ENCODE measurements at places on chromosomes 3 and 15.

- H3K36me3 ChIP-seq = no peaks in the 10 kb centered on the region
- no peaks in the 10 kb centered on the region for H3K4me1 ChIP-seq
Observed at GRCh38 chr3:73394240-73394639, 230.5 kb downstream of the PDZRN3 start.

- no peak overlapping the region for H3K4me3 ChIP-seq
- H3K36me3 ChIP-seq = no peaks in the 10 kb centered on the region
- H3K4me1 ChIP-seq = peaks cover 5% of the 10 kb centered on the region
- no peaks in the 10 kb centered on the region for H3K27me3 ChIP-seq
Observed at GRCh38 chr15:84750583-84751092, 2.2 kb downstream of the ZNF592 start.

GRCh38 chr3:63886858-63887257 lies 23.2 kb downstream of the ATXN7 start:
- no peaks in the 10 kb centered on the region for H3K27me3 ChIP-seq
- no peak overlapping the region for H3K27ac ChIP-seq
- no peak for DNase-seq
- H3K4me1 ChIP-seq = no peaks in the 10 kb centered on the region
- no peaks in the 10 kb centered on the region for H3K36me3 ChIP-seq

GRCh38 chr3:16482770-16483531 lies 30.5 kb downstream of the RFTN1 start:
- no peaks in the 10 kb centered on the region for H3K36me3 ChIP-seq
- H3K4me3 ChIP-seq = no peak overlapping the region
- peaks cover 11% of the 10 kb centered on the region for H3K4me1 ChIP-seq

DNA sequence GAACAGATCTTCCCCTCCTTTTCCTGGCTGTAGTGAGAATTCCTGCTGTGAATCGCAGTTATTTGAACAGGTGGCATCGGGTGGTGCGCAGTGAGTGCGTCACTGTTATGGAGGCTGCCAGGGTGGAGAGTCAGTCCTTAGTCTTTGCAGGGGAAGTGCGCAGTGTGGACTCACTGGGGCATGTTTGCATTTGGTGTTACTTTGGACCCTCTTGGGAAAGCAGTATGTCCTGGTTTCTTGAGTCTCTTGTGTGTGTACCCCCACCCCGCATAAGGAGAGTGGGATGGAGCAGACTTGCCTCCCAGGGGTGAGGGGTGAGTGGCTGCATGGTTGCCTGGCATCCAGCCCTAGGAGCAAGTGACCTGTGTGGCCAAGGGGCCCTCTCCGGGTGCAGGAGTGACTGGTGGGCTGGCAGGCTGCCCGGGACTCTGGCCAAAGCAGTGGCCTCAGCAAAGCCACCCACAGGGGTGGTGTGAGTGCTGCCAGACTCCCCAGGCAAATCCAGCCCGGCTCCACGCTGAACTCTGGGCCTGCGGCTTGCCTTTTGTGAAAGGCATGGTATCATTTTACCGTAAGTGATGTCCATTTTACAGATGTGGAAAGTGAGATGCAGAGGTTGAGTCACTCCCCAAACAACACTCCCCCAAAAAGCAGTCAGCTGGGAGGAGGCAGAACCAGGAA lies 46.4 kb downstream of the DNASE1L3 start:
- no peak for DNase-seq
- H3K4me1 ChIP-seq = peaks cover 4% of the 10 kb centered on the region
- H3K27me3 ChIP-seq = no peaks in the 10 kb centered on the region
- H3K27ac ChIP-seq = no peak overlapping the region
- H3K36me3 ChIP-seq = peaks cover 9% of the 10 kb centered on the region

DNA sequence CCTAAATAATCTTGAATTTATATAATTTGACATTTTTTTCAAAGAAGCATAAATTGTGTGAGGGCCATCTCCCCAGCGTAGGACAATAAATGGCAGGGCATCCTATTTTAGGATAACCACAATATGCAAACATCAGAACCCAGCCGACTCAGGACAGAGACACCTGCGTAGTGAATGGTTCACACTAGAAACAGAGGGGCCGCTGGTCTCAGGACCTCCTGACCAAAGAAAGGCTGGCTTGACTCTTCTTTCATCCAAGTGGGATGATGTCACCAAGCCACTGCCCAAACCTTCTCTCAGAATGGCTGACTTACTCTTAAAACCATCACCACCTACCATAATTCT lies 162.1 kb downstream of the FOXP1 start:
- H3K27ac ChIP-seq = no peak overlapping the region
- H3K27me3 ChIP-seq = no peaks in the 10 kb centered on the region
- no peaks in the 10 kb centered on the region for H3K4me1 ChIP-seq
- no peak overlapping the region for H3K4me3 ChIP-seq

DNA sequence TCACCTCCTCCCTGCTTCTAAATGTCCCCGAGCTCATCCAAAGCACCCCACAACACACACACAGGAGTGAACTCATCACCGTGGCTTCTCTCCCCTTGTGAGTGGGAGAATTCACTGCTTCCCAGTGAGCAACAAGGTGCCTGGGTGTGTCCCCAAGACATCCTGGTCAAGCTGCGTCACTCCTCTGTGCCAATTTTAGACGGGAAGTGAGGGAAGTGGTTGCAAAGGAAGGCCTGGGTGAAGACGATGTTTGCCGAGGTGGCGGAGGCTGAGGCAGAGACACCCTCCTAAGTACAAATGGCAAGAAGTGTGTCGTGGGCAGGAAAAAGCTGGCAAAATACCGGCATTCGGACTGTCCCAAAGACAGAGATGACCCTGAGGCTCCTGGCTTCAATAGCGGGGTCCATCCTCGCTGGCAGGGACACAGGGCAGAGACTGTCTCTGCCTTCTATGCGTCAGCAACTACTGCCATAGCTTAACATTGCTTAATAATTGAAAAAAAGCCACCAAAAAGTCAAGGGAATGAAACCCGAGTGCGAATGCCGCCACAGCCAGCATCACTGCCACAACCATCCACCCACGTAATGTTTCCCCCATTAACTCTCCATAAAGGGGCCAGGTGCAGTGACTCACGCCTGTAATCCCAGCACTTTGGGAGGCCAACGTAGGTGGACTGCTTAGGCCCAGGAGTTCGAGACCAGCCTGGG lies 72.8 kb downstream of the VGLL4 start:
- H3K27ac ChIP-seq = no peak overlapping the region
- H3K36me3 ChIP-seq = no peaks in the 10 kb centered on the region
- no peak overlapping the region for H3K4me3 ChIP-seq

DNA sequence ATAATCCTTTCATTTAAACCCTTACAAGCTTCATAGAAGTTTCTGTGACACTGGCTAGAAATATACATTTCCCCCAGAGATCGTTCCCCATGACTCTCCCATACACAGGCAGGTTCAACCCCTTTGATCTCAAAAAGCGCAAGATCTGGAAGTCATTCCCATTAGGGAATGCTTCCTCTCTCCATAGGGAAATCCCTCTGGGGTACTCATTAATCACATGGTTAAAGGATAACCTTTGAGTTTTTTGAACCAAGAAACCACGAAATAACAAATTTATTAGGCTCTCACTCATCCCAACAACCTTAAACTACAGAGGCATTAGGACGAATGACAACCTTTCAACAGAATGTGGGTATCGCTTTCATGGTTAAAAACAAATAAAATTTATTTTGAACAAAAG lies 211.9 kb upstream of the PRICKLE2 start:
- no peaks in the 10 kb centered on the region for H3K36me3 ChIP-seq
- no peak for DNase-seq
- H3K4me3 ChIP-seq = no peak overlapping the region

DNA sequence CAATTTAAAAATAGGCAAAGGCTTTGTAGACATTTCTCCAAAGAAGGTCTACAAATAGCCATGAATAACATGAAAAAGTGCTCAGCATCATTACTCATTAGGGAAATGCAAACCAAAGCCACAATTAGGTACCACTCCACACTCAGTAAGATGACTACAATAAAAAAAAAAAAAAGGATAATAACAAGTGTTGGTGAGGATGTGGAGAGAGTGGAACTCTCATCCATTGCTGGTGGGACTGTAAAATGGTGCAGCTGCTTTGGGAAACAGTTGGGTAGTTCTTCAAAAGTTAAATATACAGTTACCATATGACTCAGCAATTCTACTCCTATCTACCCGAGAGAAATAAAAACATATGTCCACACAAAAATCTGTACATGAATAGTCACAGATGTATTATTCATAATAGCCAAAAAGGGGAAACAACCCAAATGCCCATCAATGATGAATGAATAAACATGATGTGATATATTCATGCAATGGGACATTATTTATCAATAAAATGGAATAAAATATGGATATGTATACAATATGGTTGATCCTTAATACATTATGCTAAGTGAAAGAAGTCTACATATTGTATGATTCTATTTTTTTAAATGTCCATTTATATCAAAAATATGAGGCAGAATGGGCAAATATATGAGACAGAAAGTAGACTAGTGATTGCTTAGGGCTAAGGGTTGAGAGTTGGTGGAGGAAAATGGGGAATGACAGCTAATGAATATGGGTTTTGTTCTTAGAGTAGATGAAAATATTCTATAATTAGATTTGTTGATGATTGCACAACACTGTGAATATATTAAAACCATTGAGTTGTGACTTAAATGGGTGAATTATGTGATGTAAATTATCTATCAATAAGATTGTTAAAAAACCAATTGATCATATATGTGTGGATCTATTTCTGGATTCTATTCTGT lies 66.1 kb upstream of the SMAD3 start:
- no peaks in the 10 kb centered on the region for H3K27me3 ChIP-seq
- H3K4me3 ChIP-seq = no peak overlapping the region
- H3K27ac ChIP-seq = no peak overlapping the region
- H3K36me3 ChIP-seq = no peaks in the 10 kb centered on the region
- no peak for DNase-seq

- H3K36me3 ChIP-seq = no peaks in the 10 kb centered on the region
- H3K4me3 ChIP-seq = no peak overlapping the region
- no peak overlapping the region for H3K27ac ChIP-seq
Observed at GRCh38 chr3:143506190-143506589, 342.1 kb downstream of the SLC9A9 start.

- H3K4me3 ChIP-seq = no peak overlapping the region
- peak; percentile 80 for DNase-seq
- H3K36me3 ChIP-seq = no peaks in the 10 kb centered on the region
- no peaks in the 10 kb centered on the region for H3K27me3 ChIP-seq
- no peak overlapping the region for H3K27ac ChIP-seq
Observed at GRCh38 chr15:42704492-42704926, 32.4 kb downstream of the CDAN1 start.

- peaks cover 14% of the 10 kb centered on the region for H3K36me3 ChIP-seq
- H3K27me3 ChIP-seq = no peaks in the 10 kb centered on the region
- no peaks in the 10 kb centered on the region for H3K4me1 ChIP-seq
- no peak for DNase-seq
- no peak overlapping the region for H3K4me3 ChIP-seq
Observed at GRCh38 chr3:58150810-58151199, 60.0 kb downstream of the DNASE1L3 start.

Data from mesendoderm (in vitro differentiated cells).